ENCODE measurements at places on chromosomes 12 and 14. TPM values are rescaled to one million over a fixed set of nuclear protein-coding genes. Genes with fewer than 3 reads are reported as not detected.

DNA sequence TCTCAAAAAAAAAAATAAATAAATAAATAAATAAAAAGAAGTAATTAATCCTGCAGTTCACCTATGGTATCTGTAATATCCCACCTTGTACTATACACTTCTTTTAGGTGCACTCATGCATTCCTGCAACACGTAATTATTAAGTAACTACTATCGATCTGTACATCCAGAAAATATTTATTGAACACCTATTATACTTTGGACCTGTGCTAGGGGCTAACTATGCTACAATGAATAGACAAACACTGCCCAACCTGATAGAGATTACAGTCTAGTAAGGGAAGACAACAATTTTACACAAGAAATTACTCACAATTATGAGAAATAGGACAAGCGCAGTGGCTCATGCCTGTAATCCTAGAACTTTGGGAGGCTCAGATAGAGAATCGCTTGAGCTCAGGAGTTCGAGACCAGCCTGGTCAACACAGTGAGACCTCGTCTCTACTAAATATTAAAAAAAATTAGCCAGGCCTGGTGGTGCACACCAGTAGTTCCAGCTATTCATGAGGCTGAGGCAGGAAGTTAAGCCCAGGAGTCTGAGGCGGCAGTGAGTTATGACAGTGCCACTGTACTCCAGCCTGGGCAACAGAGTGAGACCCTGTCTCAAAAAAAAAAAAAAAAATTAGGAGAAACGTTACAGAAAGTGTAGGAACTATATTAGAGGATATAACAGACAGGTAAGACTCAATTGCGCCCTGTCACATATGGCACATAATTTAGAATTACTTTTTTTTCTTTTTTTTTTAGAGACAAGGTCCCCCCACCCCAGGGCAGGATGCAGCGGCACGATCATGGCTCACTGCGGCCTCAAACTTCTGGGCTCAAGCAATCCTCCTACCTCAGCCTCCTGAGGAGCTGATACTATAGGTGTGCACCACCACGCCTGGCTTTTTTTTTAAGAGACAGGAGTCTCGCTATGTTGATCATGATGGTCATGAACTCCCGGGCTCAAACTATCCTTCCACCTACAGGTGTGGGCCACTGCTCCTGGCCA is 1.2 kb downstream of the NRDE2 start:
- DNase-seq: no peak

GRCh38 chr14:42556551-42556950 is 949.9 kb downstream of the LRFN5 start:
- no peak for DNase-seq

DNA sequence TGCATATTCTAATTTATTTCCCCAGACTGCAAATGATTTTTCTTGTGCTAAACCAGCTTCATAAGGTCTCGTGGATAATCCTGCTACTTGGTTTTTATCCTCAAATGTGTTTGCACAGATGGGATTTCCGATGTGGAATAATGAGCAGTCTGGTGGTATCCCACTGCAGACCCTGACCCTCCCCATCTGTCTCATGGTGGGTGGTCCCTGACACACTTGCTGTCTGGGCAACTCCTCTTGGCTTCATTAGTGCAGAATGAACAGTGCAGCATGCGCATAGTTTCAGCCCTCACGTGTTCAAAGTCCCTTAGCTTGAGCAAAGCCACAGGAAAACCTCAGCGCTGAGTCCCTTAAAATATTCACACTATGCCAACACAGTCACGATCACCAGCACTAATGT is 996.5 kb downstream of the AACS start:
- no peak for DNase-seq

DNA sequence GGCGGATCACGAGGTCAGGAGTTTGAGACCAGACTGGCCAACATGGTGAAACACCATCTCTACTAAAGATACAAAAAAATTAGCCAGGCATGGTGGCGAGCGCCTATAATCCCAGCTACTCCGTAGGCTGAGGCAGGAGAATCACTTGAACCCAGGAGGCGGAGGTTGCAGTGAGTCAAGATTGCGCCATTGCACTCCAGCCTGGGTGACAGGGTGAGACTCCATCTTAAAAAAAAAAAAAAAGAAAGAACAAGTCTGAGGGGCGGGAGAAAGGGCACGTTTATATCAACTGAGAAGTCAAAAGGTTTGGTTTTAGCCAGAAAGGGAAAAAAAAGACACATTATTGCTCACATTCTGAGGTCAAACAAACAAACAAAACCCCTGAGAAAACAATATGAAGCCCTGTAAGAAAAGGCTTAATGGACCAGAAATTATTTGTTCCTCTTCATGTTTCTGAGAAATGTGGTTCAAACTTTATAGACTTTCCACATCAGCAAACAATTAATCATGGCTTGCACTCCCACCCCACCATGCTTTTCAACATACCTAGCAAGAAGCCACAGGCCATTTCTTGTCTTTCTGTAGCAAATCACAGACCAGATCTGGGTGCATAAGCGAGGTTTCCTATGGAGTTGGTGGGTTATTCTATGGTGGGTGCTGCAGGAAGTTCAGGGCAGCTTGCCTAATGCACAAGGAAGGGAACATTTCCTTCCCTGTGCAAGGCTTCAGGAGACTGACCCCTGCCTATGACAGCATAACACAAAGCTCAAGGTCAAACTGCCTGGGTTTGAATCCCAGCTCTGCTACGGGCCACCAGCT is 80.1 kb downstream of the SSPN start:
- DNase-seq: no peak

- DNase-seq: no peak
These were observed 23.2 kb upstream of the PTGDR start for GRCh38 chr14:52244328-52244727.

DNA sequence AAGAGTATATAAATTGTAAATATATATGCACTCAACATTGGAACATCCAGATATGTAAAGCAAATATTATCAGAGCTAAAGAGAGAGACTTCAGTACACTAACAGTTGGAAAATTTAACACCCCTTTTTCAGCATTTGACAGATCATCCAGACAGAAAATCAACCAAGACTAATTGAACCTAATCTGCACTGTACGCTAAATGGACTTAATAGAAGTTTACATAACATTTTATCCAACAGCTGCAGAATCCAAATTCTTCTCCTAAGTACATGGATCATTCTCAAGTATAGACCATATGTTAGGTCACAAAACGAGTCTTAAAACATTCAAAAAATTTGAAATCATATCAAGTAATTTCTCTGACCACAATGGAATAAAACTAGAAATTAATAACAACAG is 229.1 kb upstream of the CLEC14A start:
- no peak for DNase-seq

GRCh38 chr12:43111608-43112007 is 440.4 kb downstream of the ADAMTS20 start:
- no peak for DNase-seq

DNA sequence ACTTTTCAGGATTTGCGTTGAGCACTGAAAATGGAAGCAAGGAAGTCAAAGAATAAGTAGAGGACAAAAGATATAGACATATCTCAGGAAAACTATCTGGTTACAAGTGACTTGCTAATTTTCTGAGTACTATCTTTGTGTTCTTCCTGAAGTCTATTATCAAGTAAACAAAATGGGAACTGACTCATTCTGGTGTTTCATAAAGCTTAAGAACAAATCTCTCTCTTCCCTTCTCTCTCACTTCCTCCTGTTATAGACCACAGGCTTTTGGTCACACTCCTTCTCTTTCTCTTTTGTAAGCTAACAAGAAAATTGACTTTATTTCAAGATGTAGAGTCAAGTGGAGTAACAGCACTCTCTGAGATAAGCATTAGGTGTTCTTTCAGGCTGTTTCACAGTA is 406.6 kb upstream of the SYT1 start:
- DNase-seq: no peak

DNA sequence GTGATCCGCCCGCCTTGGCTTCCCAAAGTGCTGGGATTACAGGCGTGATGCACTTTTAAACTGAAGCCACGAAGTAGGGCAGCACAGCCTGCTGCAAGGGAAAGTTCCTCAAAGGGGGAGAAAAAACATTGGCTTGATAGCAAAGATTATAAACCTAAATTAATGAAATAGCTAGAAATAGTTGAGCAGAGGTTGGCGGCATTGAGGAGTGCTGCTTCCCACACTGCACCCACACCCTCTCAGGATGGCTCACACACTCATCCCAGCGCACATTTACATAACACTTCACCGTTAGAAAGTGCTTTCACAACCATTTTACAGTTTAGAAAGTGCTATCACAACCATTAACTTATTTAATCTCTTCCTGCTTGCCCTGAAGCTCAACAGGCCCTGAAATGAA is 44.4 kb upstream of the TCL1A start:
- no peak for DNase-seq

DNA sequence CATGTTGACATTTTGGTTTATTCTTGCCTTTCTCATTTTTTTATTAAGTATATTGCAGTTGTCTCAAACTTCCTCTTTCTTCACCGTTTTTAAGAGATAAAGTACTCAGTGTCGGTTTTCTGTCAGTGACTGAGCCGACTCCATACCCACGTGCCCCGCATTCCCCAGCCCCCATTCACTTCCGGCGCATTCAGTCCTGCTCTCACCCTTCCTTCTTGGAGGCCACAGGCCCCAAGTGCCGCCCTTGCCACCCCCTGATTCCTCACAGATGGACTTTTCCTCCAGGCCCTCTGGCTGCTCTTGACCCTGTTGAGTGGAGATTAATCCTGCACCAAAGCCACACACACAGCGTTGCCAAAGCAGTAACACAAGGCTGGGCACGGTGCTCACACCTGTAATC is 19.1 kb upstream of the DNAH10 start:
- no peak for DNase-seq

DNA sequence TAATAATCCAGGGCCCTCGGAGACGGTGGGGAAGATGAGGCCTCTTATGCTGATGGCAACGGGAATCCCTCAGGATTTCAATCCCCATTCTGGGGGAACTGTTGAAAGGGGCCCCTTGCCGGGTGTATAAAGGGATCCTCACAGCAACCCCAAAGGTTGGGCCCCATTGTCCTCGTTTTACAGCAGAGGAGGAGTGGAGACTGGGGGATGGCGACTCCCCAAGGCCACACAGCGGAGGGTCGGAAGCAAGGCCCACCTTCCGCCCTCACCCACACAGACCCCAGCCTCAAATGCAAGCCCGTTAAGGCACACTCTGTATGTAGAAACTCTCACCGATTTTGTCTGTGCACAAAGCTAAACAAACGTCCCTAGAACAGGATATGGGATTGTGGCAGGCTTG is 327.9 kb upstream of the DIO3 start:
- no peak for DNase-seq

DNA sequence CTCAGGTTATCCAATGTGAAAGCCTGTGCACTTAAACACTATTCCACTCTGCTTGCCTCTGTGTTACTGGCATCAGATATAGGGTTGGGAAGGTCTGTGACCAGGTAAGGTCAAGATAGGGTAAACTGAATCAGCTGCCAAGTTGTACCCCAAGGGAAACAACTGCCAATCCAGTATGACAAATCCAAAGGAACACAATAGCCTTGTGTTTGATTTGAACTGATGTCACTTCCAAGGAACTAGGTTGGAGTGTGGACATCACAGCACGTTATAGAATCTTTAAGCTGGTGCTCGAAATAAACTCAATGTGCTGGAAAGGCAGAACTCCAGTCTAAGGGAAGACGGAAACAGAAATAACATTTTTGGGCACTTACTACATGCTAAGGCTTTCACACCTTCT is 223.4 kb upstream of the BTG1 start:
- no peak for DNase-seq

DNA sequence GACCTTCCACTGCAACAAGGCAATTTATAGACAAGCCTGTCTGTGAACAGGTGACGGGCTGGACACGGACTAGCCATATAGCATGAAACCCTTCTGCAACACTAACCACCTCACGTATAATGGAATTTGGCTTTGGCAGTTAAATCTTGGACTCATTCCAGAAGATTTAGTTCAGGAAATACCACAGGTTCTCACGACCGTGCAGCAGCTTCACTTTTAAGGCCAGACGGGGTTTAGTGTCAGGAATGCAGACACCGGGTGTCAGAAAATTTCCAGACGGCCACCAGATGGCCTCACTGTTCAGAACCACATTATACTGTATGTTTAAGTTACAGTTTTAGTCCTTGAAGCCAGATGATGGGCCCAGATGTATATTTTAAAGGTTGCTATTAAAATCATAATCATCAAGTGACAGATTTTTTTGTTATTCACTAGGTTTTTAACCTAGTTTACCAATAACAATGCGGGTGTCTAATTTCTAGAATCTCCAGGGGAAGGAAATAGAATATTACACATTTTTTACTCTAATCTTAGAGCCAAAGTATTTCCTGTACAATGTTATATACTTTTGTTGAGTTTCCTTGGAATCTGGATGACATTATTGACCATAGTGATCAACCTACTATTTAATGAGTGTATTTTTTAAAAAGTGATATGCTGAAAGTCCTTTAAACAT is 90.5 kb upstream of the TMPO start:
- no peak for DNase-seq

DNA sequence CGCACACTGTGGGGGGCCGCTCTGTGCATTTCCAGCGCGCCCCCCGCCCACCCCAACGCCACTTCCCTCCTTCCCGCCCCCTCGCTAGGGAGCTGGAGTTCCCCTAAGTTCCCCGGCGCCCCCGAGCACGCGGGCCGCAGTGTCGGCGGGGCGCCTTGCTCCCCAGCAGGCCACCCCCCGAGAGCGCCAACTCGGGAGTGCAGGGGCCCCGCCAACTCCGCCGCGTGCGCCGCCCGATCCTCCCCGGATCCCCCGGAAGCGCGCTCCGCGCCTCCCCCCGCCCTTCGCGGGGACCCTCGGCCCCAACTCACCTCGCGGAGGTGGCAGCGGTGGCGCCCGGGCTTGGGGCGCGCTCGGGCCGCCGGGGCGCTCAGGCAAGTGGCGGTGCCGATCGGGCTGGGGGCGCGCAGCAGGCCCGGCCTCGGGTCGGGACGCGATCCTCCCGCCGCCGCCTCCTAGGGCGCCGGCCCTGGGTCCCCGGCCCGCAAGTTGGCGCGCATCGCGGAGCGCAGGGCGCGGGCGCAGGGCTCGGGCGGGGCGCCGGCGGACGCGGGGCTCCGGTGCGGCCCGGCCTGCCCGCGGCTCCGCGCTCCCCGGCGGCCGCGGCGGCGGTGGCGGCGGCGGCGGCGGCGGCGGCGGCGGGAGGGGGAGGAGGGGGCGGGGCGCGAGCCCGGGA is at the start of gene NCOR2:
Gene NCOR2, minus strand, starts transcription at position 616 of the 676 bp plus-strand sequence. CDS start 72,361 bp downstream, outside the sequence.
- DNase-seq: no peak

- DNase-seq: no peak
These were observed 81.2 kb downstream of the CHGA start for GRCh38 chr14:93003945-93004698.

- no peak for DNase-seq
These were observed 114.8 kb upstream of the RFLNA start for GRCh38 chr12:124179936-124180607.

The CCDC184 gene
- 3.3 TPM for total RNA-seq

The NRIP2 gene
- total RNA-seq: 10.0 TPM

The SLC6A13 gene
- not detected for total RNA-seq

The OVCH1 gene
- total RNA-seq: 0.27 TPM

The DHRS7 gene
- total RNA-seq: 56.7 TPM

The FOXG1 gene
- total RNA-seq: not detected

The FAM222A gene
- total RNA-seq: 2.2 TPM

The GPR84 gene
- not detected for total RNA-seq
